Posterior vena cava (tissue), 2 donors: ENCODE measurements at places on chromosomes 12 and 14. TPM values are rescaled to one million over a fixed set of nuclear protein-coding genes. Genes with fewer than 3 reads are reported as not detected.

DNA sequence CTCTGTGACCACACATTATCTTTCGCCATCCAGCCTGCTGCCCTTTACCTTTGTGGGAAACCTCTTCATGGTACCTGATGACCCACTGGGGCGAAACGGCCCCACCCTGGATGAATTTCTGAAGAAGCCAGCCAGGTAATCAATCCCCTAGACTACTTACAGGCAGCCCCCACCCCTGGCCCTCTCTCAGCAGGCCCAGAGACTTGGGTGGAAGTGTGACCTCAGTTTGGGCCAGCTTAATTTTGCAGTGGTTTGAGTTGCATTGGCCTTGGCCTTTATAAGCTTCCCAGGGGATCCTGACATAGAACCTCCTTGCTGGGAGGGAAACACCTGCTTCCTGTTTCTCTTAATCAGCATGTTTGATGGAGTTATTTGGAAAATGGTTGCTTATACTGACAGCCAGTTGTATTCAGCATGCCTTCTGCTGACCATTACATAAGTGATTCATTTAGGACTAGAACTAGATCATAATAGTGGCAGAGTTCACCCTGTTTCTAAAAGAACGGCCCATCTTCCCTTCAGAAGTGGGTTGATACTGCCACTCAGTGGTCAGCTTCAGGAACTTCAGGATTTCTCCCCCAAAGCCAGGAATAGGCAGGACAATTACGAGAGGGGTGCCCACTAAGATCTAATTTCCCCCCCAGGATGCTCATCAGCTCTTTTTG, 6.1 kb downstream of the SDR39U1 start:
- DNase-seq, result no peak

DNA sequence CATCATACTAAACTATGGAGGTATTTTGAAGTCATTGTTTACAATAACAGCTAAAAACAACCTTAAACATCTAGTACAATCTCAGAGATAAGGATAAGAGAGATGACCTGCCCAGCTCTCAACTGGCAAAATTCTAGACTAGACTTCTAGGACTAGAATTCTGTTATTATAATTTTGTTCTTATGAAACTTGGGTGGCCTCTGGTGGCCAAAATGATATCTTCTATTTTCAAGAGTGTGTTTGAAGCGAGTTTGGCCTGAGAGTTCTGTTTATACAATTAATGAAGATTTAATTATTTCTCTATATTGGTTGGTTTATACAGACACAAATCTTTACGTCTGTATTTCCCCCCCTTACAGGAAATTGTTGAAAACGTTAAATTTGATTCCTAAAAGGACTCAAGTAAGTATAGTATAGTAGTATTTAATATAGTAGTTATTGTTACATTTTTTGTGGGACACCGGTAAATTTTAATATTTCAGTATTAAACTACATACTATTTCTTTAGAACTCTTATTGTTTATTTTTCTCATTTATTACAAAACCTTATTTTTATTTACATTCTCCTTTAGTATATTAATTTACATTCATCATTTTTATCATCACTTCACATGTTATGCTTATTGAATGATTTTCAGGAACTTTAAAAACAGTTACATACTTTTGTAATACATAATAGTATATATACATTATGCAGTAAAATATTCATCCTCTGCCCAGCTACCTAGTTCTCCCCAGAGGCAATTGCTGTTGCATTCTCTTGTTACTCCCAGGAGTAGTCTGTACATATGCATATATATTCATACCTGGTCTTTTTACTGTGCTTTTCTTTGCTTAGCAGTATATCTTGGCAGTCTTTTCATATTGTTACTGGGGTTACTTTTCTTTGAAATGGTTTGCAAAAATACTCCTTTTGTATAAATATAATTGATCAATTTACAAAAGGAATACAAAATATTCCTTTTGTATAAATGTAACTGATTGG, 6.6 kb downstream of the PPHLN1 start:
- DNase-seq, result no peak

- no peak for DNase-seq
Observed at GRCh38 chr14:31926652-31927347, 150.3 kb upstream of the ARHGAP5 start.

- no peak for DNase-seq
Observed at GRCh38 chr14:57754527-57754926, 111.4 kb downstream of the SLC35F4 start.

- DNase-seq, result no peak
Observed at GRCh38 chr12:19548834-19549233, 109.5 kb downstream of the AEBP2 start.

Gene ACTR10
- total RNA-seq, result 77.6 TPM
